Thoracic aorta endothelial cell (primary cell): ENCODE measurements at places on chromosomes 5 and 9. TPM values are rescaled to one million over a fixed set of nuclear protein-coding genes. Genes with fewer than 3 reads are reported as not detected.

Gene TPPP
- under 0.01 and 0.36 TPM in 2 replicates for total RNA-seq

Gene FNBP1
- total RNA-seq, result 40.5 and 64.9 TPM in 2 replicates

Gene CNTFR
- not detected in 2 replicates for total RNA-seq

Gene EXOC3
- total RNA-seq, result 30.2 and 32.8 TPM in 2 replicates

Gene CDX1
- total RNA-seq, result not detected in 2 replicates

Gene AMACR
- 9.0 and 12.0 TPM in 2 replicates for total RNA-seq

Gene IRX1
- 0.07 TPM in 1 of 2 replicates, not detected in the other for total RNA-seq

Gene HAVCR2
- total RNA-seq, result under 0.01 and 0.07 TPM in 2 replicates

Gene SLC25A2
- 0.27 and 0.50 TPM in 2 replicates for total RNA-seq

Gene OSMR
- total RNA-seq, result 23.7 and 59.1 TPM in 2 replicates

Gene DCAF10
- total RNA-seq, result 29.7 and 31.2 TPM in 2 replicates

Gene UBE2QL1
- total RNA-seq, result 0.07 TPM in 1 of 2 replicates, not detected in the other

Gene GDA
- total RNA-seq, result 0.07 TPM in 1 of 2 replicates, not detected in the other

Gene RGS7BP
- total RNA-seq, result 7.3 and 16.2 TPM in 2 replicates

Gene LECT2
- total RNA-seq, result not detected in 2 replicates

Gene CCNO
- 0.13 and 0.65 TPM in 2 replicates for total RNA-seq

Gene PCDHGB4
- 5.6 and 9.7 TPM in 2 replicates for total RNA-seq

Gene LCN9
- total RNA-seq, result not detected in 2 replicates

Gene EXD3
- 9.0 and 9.3 TPM in 2 replicates for total RNA-seq

Gene PRUNE2
- total RNA-seq, result 29.1 and 64.7 TPM in 2 replicates

Gene NR2F1-AS1
- 19.1 and 21.5 TPM in 2 replicates for total RNA-seq

Gene PCDHGA3
- 0.65 and 0.93 TPM in 2 replicates for total RNA-seq

Gene OR1J2
- total RNA-seq, result not detected in 2 replicates

Gene LCN15
- total RNA-seq, result not detected in 2 replicates

Gene PCDHGB5
- 9.1 and 13.4 TPM in 2 replicates for total RNA-seq
